Neural progenitor cell (in vitro differentiated cells): ENCODE measurements at places on chromosomes 1 and 21. TPM values are rescaled to one million over a fixed set of nuclear protein-coding genes. Genes with fewer than 3 reads are reported as not detected.

DNA sequence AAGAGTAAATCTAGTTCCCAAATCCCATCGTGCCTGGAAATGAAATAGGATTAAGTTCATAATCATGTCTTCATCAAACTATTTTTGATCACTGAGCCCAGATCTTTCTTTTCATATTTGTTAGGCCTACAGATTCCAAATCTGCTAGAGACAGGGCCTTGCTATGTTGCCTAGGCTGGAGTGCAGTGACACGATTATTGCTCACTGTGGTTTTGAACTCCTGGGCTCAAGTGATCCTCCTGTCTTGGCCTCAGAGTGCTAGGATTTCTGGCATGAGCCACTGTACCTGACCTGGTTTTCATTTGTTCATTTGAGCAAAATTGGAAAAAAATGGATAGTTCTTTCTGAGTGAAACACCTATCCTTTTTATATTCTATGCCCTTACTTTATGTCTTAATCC is 28.0 kb upstream of the DIPK1A start:
- no peak for DNase-seq

- no peak for DNase-seq
Observed at GRCh38 chr1:48261881-48262400, 39.4 kb downstream of the SLC5A9 start.

- DNase-seq = no peak
Observed at GRCh38 chr1:211915924-211916323, 85.4 kb upstream of the LPGAT1 start.

GRCh38 chr1:23930270-23930669 is 17.1 kb upstream of the CNR2 start:
- DNase-seq = no peak

GRCh38 chr1:12255913-12256312 is 26.1 kb downstream of the VPS13D start:
- no peak for DNase-seq

- no peak for DNase-seq
Observed at GRCh38 chr1:112506731-112507130, 2.0 kb upstream of the WNT2B start.

The ACKR1 gene
- total RNA-seq = 0.74 TPM in 1 of 2 replicates, not detected in the other

The CLDN17 gene
- not detected in 2 replicates for total RNA-seq

The LMX1A gene
- total RNA-seq = 6.6 and 8.7 TPM in 2 replicates

The SPRR2F gene
- not detected in 2 replicates for total RNA-seq
